Stimulated activated CD8-positive, alpha-beta memory T cell treated with anti-CD3 and anti-CD28 coated beads, Interleukin-15, amount 100 ng/mL, for 1 hour (primary cell): ENCODE measurements at places on chromosomes 5 and 9.

DNA sequence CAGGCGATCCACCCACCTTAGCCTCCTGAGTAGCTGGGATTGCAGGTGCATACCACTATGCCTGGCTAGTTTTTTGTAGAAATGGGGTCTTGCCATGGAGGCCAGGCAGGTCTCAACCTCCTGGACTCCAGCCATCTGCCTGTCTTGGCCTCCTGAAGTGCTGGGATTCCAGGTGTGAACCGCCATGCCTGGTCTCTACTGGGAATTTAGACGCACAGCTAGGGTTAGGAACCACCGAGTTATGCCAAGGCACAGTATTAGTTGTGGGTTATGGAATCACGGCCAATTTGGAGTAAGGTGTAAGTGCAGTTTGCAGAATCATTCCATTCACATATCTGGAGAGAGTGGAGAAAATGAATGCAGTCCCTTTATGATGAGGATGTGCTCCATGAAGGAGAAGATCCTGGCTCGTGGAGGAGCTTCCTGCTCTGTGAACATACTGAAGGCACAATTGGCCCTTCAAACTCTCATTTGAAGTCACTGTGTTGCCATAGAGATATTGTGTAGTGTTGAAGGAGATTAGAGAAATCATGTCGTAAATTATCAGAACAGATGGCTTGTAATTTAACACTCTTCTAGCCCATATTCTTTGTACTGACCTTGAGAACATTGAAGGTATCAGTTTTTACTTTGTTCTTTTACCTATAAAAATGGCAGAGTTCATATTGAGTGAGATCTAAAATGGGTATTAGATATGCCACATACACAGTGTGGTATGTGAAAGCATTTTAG lies 18.8 kb downstream of the TRIO start:
- DNase-seq = no peak

DNA sequence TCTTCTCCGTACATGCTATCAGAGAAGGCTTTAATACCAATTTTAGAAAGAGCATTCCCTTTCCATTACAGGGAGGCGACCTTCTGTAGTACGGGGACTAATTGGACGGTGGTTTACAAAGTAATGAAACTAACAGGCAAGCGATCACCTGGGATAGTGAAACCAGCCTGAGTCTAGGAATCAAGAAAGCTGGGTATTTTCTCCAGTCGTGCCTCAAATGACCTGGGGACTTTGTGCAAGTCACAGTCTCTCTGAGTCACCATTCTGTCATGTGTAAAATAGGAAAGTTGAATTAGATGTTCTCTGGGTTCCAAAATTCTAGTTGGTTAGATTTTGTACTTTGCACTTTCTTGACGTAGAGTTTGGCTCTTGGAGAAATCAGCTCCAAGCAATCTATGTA lies 22.7 kb upstream of the SSBP2 start:
- no peak for DNase-seq

GRCh38 chr5:151881621-151882225 lies 42.9 kb downstream of the GLRA1 start:
- no peak for DNase-seq

GRCh38 chr5:158079097-158079496 lies 220.2 kb upstream of the CLINT1 start:
- DNase-seq = no peak

- DNase-seq = no peak
Observed at GRCh38 chr9:76594764-76595424, 135.9 kb downstream of the GCNT1 start.

- no peak for DNase-seq
Observed at GRCh38 chr5:1006656-1007071, 1.9 kb upstream of the NKD2 start.

DNA sequence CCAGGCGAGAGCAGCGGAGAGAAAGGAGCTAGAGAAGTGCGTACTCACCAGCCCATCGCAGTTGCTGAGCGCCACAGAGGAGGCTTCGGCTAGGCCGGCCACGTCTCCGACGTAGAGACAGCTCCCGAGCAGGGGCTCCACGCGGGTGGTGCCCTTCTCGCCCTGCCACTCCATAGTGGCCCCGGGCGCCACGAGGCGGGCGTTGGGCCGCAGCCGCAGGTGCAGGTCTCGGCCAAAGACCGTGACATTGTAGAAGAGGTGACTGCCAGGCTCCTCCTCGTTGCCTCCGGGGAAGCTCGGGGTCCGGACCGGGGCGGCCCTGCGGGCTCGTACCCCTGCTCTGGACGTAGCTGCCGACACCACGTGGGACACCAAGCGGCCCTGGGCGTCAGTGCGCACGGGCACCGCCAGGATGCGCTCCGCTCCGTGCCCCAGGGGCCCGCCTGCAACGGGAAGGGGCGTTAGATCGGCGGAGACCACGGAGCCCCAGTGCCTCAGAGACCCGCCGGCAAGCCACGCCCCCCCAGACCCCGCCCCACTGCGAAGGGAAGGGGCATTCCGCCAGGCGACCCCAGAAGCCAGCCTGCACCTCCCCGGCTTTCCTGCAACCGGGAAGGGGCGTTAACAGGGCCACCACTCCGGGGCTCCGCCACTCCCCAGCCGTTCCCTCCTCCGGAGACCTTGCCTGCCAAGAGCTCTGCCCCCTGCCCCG lies 1.4 kb downstream of the ADAMTS2 start:
- DNase-seq = no peak

DNA sequence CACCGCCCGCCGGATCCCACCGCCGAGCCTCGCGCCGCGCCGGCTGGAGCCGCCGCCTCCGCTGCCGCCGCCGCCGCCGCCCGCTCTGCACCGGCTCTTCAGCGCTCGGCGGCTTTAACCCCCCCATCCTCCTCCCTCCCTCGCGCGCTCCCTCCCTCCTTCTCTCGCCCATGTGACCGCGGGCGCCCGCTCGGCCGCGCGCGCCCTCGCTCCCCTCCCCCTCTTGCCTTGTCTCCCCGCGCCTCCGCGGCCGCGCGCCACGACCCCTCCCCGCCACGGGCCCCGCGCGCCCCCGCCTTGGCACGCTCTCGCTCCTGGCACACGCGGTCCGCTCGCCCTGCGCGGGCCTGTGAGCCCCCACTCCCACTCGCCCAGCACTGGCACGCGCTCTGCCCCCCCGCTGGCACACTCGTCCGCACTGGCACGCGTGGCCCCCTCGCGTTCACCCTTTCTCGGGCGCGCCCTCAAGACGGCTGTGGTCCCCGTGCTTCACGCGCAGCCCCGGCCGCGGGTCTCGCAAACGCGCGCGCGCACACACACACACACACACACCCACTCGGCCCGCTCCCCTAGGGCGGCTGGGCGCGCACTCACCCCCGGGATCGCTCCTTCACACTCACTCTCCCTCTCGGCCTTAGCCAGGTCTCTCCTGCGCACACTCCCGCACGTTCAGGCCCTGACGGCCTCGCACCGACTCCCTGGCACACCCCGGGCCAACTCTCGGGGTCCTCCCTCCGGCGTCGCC lies at the start of gene CNTFR:
CNTFR (minus strand) TSS at position 89 of the 745 bp plus-strand sequence. CDS start 20,743 bp downstream, outside the sequence.
- DNase-seq = no peak

DNA sequence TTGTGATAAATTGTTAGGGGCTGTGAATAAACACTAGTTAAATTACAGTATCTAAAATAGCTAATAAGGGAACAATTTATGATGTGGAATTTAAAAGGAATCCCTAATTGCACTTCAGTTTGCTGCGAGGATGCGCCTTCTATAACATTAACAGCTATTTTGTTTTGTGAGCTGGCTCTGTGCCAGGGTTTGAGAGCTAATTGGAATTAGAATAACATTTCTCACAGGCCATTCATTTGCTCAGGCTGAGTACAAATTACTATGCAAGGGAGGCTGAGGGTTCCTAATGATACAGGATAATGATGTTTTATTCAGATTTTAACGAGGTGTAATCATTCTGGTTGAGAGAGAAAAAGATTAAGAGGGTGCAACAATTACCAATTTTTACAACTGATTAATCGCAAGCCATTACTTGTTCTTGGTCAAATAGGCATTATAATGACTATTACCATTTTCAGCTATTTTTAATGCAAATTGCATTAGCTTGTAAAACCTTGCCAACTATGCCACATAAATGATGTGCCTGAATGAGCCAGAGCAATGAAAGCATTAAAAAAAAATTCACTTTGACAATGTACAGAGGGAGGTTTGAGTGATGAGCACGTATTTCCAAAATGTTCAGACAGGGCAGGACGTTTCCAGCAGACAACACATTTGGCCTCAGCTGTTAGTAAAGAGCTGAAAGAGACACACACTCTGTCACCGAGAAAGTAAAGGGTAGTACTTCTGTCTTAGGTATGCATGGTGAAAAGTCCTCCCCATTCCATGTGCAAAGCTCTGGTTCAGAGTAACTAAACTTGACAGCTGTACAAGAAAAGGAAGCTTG lies 576.5 kb downstream of the TLE1 start:
- DNase-seq = no peak

GRCh38 chr9:14532456-14533115 lies 160.6 kb downstream of the ZDHHC21 start:
- no peak for DNase-seq

- no peak for DNase-seq
Observed at GRCh38 chr9:37806271-37806670, 5.7 kb downstream of the DCAF10 start.

DNA sequence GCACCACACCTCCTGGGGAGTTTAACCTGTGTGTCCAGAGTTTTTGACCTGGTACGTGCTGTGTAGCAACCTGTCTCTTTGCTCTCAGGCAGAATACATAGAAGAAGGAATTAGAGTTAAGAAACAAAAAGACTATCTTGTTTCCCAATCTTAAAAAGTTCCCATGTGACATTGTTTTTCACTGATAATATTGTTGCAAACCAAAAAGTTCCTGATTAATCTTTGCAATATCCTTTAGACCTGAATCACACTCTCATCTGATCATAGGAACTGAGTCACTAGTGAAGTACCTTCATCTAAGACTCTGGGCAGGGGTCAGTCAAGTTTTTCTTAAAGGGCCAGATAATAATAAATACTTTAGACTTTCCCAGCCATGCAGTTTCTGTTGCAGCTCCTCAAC lies 35.1 kb downstream of the BASP1 start:
- no peak for DNase-seq

DNA sequence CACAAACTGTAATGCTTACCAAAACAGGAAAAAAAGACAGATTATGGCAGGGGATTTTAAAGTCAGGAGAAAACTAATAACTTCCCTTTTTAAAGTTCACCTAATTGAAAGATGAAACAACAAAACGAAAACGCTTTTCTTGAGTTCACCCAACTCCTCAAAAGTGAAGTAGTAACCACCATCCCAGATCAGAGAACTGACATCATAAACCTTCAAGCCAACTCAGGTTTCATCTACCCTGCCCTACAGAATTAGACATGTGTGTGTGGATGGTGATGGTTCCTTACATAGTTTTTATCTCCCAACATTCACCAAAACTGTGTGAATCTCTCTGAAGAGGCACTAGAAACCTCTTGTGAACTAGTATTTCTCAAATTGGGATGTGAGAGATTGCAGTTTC lies 195.2 kb upstream of the PTGER4 start:
- DNase-seq = no peak

GRCh38 chr5:103260951-103261350 lies 2.4 kb downstream of the MACIR start:
- DNase-seq = no peak

DNA sequence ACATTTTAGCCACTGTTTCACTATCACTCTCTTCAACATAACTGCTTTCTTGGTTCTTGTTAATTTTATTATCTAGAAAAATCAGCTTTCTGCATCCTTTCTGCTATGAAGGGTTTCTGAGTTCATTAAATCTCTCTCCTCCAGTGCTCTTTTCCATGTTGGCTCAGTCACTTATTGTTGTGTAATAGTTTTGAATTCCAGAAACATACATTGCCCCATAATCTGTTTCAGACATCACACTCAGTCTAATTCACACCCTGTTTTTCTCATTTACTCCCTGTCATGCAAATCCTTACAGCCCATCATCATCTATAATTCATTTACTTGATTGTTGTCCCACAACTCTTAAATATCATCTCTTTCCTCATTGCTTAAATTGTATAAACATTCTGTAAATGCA lies 176.1 kb upstream of the CDH12 start:
- no peak for DNase-seq

DNA sequence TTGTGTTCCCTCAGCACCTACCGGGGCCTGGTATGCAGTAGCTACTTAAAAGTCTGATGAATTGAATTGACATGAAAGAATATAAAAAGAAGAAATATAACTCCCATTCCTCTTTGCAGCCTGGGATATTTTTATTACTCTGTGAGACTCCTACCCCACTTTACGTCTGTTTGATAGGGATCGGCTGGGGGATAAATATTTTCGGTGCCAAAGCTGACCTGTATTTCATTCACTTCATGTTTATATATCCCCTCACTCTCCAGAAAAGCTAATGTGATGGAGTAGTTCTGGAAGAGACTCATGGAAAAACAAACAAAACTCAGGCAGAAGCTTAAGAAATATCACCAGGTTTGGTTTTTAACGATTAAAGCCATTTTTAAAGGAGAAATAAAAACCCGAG lies 108.2 kb upstream of the TBC1D2 start:
- no peak for DNase-seq

- no peak for DNase-seq
Observed at GRCh38 chr5:88287846-88288527, 19.3 kb upstream of the TMEM161B start.

DNA sequence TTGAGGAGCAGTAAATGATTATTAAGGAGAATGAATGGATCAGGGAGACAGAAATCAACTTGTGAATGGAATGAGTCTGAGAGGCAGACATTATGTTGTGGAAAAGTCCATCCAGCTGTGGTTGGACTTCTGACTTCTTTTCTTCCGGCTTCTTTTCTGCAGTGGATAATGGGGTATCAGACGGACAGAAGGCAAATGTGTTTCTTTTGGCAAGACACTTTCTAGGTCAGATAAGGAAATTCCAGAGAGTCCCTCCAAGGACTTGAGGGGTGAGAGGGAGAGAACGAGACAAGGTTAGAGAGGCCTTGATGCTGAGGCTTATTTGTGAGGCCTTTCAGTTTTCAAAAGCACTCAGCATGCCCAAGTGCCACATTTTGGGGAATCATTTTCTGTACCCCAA lies 17.1 kb upstream of the GRHPR start:
- no peak for DNase-seq

- DNase-seq = no peak
Observed at GRCh38 chr5:131883984-131884383, 61.5 kb downstream of the MEIKIN start.

GRCh38 chr9:32384002-32384363 lies 460 bp upstream of the ACO1 start:
- DNase-seq = no peak

GRCh38 chr5:156951359-156951758 lies 11.7 kb downstream of the TIMD4 start:
- DNase-seq = no peak

- no peak for DNase-seq
Observed at GRCh38 chr5:16855485-16855884, 80.6 kb downstream of the MYO10 start.

GRCh38 chr9:113187929-113188595 lies 33.0 kb downstream of the FKBP15 start:
- no peak for DNase-seq
